ENCODE measurements at places on chromosomes 3 and 15.
A peak's percentile ranks its signal among the peaks of the same experiment; 100 is the strongest.

GRCh38 chr3:128486205-128486628, 6.8 kb downstream of the GATA2 start:
- no peak for DNase-seq

DNA sequence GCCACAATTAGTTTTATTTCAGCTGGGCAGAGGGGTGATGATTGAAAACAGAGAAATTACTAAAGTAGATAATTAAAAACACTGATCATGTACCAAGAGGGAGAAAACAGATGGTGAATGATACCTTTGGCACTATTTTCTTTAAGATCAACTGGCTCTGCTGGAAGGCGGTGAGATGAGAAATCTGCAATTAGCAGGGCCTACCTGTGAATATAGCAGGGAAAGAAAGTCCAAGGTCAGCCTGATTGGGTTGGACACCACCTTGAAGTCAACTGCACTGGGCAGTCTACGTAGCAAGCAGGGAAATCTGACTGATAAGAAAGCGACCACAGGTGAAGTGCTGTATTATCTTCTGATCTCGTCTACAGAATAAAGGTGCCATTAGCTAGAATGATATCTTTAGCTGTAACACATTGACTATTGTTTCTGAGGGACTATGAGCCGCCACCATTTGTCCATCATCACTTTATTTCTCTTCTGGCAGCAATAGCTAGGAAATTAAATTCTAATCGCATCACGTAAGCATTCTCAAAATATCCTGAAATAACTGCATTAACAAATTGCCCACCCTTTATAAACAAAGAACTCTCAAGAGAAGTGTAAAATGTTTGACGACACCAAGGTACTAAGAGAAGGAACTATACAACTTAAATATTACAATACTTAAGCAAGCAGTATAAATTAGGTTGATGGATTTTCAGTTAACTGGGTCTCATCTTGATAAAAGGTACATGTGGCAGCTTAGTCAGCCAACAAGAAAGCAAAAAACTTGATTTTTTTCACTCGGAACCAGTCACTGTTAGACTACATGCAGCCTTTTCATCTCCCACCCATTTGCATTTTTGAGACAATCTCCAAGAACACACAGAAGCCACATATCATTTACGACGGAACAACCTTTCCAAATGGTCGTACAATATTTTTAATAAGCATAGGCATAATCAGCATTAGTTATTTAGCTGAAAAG, 1.3 kb downstream of the NEDD4 start:
- no peak for DNase-seq

- no peak for DNase-seq
Observed at GRCh38 chr3:129025108-129025507, 24.0 kb downstream of the EFCC1 start.

GRCh38 chr3:105809208-105809888, 59.5 kb downstream of the CBLB start:
- no peak for DNase-seq

DNA sequence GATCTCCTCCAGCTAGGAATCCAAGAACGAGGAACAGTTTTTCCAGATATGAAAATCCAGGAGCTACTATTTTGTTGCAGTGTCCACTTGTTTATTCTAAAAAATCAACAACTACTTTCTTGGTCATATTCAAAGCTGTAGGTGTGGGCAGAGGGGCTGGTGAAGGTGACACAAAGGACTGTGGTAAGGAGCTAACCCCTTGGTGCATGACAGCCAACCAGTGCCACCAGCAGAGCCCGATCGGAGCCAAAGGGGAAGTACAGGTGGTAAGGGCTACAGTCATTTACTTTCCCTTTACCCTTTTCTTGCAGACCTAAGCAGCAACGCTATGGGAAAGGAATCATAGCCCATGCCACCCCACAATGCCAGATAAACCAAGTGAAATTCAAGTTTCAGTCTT, 30.7 kb downstream of the PLA1A start:
- peak; percentile 58 for DNase-seq

DNA sequence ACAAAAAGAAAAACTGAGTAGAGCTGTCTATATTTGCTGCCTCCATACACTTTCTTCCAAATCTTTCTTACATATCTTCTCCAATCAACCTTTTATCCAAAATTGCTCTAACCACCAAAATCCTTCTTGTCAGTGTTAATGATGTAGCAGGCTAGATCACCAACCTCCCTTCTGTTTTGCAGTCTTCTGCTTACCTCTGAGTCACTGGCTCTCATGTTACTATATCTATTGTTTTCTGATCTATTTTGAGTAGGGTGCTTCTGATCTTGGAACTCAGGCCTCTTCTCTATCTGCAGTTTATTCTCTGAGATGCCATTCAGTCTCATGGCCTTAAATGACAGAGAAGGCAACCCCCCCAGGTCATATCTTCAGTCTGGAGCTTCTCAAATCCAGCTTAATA, 26.3 kb upstream of the AADAC start:
- DNase-seq: no peak

DNA sequence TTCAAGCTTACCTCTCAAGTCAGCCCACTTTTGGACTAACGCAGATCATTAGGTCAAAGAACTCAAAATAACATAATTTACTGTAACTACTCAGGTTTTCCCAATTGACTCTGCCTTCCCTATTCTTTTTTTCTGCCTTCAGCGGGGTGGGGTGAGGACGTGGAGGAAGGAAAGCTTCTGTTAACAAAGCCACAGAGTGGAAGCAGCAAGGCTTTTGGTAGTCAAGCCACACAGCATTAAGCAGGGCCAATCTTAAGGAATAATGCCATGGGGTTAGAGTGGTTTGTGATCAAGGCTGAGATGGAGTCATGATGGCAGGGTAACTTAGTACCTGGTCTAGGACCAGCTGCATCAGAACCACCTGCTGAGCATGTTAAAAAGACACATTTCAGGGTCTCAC, 277.5 kb downstream of the TIGIT start:
- DNase-seq: no peak

GRCh38 chr3:46184469-46184868, 23.6 kb downstream of the CCR1 start:
- no peak for DNase-seq

DNA sequence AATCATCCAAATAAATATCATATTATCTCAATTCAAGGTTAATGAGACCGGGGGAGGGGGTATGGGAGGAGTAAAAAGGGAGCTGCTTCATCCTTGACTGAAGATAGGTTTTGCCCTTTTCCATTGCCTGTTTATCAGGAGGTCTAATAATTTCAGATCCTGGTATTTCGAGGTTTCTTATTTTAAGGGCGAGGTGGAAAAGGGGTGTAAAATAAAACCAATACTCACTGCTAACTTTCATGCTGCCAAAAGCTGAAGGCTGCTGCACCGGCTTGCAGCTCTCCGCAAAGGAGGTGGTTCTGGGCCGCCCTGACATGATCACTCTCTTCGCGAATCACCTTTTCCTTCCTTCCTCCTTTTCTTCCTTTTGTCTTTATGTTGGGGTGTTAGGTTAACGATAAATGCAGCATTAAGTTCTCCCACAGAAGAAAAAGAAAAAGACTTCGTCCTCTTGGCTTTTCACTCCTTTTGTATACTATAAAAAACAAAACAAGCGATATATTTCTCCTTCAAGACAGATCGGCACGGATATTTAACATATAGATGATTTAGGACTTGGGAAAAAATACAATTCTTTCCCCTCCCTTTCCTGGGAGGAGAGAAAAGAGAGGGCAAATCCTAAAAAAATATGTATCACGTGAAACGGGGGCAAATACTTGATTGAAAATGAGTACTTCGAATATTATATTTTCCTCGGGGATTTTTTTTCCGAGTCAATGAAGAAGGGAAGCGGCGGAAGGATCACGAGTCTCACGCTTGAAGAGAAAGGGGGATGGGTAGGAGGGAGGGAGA, 932 bp downstream of the GSK3B start:
- peak; percentile 18 for DNase-seq

- no peak for DNase-seq
Observed at GRCh38 chr15:84835661-84836337, 18.6 kb downstream of the ALPK3 start.

- no peak for DNase-seq
Observed at GRCh38 chr3:173622166-173622565, 224.6 kb downstream of the NLGN1 start.

GRCh38 chr3:156681002-156681401, 6.6 kb downstream of the TIPARP start:
- DNase-seq: no peak

DNA sequence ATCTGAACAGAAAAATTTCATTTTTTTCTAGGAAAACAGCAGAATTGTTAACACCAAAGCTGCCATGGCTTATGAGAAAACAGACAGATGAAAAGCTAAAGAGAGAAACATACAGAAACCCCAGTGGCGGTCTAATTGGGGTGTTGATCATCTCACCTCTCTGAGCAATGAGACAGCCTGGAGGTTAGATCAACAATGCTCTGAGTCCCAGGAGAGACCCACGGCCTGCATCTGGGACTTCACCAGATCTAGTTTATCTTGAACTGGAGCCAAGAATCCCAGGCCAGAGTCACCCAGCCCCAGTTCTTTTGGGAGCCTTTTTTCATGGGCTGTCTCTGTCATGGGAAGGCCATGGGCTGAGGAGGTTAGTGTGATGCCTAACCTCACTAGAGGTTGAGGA, 3.5 kb upstream of the GALNT15 start:
- no peak for DNase-seq

DNA sequence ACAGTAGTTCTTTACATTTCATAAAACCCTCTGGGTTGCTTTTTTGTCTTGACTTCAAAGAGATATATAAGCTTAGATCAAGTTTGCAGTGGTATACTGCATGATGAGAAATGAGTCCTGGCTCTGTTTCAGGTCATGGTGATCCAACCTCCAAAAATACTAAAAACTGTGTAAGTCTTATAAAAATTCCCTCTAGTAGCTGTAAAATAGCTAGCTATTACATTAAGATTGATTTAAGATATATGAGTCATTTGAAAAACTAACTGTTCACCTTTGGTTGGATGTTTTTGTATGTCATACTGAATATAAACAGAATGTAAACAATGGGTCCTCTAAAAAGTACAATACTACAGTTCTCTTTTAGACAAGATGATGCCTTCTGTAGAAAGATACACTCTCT, 879.2 kb downstream of the ROBO1 start:
- DNase-seq: no peak

- no peak for DNase-seq
Observed at GRCh38 chr3:175007306-175007705, 148.2 kb downstream of the NAALADL2 start.

DNA sequence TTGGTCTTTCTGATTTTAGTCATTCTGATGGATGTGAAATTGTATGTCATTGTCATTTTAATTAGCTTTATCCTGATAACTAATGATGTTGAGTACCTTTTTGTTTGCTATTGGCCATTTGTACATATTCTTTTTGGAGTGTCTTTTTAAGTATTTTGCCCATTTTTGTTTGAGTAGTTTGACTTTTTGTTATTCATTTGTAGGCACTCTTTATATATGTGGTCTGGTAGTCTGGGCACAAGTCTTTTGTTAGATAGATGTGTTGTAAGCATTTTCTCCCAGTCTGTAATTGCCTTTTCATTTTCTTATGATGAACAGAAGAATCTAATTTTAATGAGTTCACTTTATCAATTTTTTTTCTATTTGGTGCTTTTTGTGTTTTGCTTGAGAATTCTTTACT, 14.6 kb downstream of the GPR160 start:
- no peak for DNase-seq

DNA sequence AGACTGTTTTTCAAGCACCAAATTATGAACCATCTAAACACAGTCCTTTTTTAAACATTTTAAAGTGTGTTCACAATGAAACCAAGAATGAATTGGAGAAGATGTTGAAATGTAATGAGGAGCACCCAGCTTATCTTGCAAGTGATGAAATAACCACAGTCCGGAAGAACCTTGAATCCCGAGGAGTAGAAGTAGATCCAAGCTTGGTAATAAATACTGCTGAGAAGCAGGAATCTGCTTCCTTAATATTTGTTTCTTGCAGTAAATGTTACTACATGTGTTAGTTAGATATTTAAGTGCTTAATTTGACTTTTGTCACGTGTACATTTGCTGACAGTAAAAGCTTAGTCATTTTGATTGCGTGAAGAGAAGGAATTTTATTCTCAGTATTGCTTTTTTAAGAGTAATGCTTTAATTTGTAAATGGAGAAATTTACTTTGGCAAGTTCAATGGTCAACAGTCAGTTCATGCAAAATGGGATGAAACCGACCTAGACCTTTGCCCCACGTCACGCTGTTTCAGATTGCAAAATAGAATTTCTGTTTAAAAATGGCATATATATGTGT, 69.8 kb downstream of the OPA1 start:
- no peak for DNase-seq

GRCh38 chr3:48407542-48408099, 22.3 kb downstream of the PLXNB1 start:
- no peak for DNase-seq

- no peak for DNase-seq
Observed at GRCh38 chr3:178517665-178518334, 18.4 kb upstream of the KCNMB2 start.

DNA sequence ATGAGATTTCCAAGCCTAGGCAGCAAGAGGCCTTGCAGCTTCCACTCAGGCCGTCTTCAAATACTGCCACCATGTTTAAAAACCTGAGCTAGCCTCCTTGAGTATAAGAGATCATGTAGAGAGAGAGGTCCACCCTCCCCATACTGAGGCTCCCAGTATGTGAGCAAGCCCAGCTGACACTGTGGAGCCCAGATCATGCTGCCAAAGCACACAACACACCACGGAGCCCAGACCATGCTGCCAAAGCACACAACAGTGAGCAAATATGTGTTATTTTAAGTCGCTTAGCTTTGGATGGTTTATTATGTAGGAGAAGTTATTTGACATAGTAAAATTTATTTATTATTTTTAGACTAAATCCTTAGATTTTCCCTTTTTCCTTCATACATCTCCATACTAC, 333.7 kb downstream of the CTNNB1 start:
- DNase-seq: no peak

DNA sequence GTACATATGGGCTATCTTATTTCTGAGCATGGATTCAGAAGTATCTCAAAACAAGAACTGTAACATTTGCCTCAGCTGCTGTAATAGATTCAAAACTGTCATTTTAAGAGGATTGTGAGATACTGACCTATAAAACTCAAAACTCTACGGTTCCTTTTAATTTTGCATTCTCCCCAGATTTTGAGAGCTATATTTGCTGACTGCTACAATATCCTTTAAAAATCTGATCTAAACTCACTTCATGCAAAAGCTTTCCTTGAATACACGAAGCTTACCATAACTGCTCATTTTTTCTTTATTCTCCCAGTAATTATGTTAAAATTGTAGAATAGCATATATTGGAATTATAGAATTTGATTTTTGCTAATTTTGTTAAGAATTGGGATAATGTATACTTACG, 158.7 kb upstream of the ROBO1 start:
- DNase-seq: no peak

DNA sequence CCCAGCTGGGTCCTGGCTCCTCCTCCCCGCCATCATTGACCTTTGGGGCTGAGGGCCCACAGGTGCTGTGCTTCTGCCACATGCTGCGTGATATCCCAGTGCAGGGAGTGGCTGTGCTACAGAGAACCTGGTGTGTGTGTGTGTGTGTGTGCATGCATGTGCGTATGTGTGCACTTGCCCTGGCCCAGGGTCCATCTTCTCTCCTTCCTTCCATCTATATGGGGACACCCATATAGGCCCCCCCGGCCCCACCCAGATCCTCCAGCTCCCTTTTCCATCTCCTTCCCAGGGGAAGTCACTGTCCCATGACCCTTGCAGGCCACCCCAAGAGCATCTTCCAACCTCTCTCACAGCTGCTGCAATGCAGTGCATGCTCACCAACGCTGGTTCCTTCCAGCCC, 12.6 kb downstream of the RASGRF1 start:
- DNase-seq: no peak
